ENCODE measurements at places on chromosomes 16 and 17.

DNA sequence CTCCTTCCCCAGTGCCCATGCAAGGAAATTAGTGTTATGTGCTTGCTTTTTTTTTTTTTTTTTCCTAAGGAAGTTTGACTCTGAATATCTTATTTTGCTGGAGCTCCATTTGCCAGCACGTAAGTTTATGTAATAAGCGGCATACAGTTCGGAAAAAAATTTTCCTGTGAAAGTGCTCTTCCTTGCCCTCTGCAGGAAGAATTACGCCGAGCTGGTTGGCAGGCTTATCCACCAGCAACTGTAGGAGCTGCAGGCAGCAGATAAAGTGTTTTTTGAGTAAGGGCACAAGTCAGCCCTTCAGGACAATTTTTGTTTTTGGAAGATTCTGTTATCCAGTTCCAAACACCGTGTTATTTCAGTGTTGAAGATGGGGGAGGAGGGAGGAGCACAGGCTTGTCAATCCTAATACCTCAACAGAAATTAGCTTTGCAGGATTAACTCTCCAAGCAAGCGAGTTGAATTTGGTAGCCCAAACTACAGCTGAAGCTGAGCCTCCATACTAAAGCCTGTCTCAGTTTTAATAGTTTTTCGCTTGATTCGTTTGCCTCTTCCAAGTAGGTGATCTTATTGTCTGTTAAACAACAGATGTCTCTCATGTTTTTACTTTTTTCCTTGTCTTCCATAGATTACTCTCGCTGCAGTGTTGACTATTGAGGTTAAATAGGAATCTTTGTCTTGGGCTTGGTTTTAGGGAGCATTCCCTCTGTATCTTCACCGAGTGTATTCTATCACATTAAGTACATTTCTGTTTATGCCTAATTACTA is 1.1 kb downstream of the SPECC1 start:
- DNase-seq: peak; percentile 22

GRCh38 chr16:74747716-74748615 is 26.7 kb downstream of the FA2H start:
- DNase-seq: no peak

DNA sequence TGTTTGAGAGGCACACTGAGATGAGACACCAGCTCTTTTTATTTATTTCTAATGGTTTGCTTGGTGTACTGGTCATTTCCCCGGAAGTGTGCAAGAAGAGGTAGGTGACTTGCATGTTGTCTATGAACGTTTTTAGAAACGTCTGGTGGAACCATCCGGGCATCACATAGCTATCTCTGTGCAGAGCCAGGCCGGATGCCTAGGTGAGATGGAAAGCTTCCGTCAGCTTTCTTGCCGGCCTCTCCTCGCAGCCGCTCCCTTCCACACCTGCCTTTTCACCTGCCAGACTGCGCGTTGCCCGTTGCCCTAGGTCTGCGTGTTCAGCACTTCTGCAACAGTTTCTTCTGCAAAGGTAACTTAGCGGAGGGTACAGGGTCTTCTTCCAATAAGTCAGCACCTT is 416.0 kb downstream of the WWOX start:
- DNase-seq: no peak

DNA sequence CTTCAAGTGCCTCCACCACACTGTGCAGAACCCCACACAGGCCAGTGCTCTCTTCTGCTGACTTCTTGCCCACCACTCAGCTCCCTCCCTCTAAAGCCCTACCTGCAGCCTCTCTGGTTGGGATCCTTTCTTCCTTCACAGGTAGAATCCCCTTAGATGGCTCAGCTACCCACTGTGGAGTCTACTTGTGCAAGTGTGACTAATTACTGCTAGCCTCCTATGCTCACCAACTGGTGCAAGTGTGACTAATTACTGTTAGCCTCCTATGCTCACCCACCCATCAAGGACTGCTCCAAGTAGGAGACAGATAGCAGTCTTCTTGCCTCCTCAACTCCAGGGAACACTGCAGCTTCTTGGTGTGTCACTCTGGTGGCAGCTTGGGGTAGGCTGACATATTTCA is 43.6 kb downstream of the TEX14 start:
- DNase-seq: no peak

- DNase-seq: no peak
Measured at GRCh38 chr17:42850954-42851353, at the start of gene AOC3. Gene AOC3 (plus strand): TSS chr17:42851199. CDS start chr17:42851344, 145 bp downstream.

DNA sequence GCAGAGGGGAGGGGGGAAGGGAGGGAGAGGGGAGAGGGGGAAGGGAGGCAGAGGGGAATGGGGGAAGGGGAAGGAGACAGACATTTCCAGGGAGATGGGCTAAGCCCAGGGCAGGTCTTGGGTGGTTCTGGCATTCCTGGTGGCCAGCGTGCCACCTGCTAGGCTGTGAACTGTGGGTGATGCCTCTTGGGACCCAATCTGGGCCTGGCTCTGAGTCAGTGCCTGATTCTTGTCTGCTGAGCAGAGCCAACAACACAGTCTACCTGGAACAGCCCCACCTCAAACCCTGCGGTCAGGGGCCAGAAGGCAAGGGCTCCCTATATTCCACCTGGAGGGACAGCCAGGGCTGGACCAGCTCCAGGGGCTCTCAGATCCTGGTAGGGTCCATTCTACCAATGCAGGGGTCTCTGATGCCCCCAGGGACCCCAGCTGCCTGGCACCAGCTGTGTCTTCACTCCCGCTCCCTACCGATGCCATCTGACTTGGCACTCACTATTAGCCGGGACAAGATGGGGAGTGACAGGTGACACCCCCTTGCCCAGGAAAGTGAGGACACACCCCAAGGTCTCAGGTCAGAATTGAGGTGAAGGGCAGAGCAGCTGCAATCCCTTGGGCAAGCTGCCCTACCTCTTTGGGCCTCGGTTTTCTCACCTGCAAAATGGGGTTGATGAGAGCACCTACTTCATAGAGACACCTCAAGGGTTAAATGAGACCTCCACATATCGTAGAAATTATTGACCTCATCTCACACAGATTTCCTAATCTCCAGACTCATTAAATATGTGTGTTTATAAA is 87.2 kb downstream of the LITAF start:
- DNase-seq: no peak

DNA sequence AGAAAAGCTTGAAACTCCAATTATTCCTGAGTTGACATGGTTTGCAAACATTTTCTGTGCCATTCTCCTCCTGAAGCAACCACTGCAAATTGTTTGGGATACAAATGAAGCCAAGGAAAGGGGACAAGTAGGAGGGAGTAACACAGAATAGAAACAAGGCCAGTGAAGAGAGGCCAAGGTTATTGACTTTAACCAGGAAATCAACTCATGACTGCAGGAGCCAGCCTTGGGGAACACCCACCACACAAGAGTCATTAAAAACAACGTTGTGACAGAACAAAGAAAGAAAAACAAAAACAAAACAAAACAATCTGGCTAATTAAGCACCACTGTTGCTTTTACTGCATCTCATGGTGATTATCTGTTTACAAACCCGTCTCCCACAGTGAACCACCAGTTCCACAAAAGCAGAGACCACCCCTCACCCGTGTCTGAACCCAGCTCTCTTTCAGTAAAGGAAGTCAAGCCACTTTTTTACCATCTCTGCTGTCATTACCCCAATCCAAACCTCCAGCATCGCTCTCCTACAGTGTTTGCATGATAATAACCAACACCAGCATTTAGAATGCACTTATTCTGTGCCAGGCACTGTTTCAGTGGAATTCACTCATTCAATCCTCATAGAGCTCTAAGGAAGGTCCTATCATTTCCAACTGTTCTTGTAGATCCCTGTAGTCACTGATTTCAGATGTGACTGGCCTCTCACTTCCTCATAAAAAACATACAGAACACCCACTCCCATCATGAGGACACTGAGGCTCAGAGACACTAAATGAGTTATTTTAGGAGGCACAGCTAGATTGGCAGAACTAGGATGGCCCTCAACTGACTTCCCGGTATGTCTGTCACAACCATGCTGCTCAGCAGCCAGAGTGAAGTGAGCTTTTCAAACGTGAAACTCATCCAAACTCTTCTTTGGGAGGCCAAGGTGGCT is 2.0 kb downstream of the ZDHHC1 start:
- no peak for DNase-seq

DNA sequence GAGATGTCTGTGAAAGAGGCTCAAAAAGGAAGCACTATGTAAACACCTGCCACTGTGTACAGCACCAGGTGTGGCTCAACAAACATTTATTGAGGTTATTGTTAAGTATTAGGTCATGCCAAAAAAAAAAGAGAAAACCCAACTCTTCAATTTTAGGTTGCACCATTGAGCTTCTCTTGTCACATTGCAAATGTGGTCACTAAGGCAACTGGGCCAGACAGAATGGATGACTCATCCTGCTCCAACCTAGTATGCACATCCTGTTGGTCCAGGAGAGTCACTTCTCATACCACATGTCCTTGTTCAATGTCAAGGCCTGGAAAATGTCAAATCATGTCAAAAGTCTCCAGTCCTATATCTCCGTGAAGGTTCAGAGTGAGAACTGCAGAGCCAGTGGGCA is 25.0 kb downstream of the HOXB1 start:
- DNase-seq: peak; percentile 76
